ENCODE measurements at places on chromosomes 16 and 17.
A peak's percentile ranks its signal among the peaks of the same experiment; 100 is the strongest.

GRCh38 chr17:10055262-10055975, 143.0 kb downstream of the GAS7 start:
- DNase-seq: no peak

GRCh38 chr17:80981062-80981902, 10.4 kb upstream of the CHMP6 start:
- DNase-seq: no peak

GRCh38 chr16:81099958-81100357, 3.8 kb upstream of the GCSH start:
- DNase-seq: no peak

- DNase-seq: no peak
Observed at GRCh38 chr17:63842173-63842539, 329 bp downstream of the SMARCD2 start.

DNA sequence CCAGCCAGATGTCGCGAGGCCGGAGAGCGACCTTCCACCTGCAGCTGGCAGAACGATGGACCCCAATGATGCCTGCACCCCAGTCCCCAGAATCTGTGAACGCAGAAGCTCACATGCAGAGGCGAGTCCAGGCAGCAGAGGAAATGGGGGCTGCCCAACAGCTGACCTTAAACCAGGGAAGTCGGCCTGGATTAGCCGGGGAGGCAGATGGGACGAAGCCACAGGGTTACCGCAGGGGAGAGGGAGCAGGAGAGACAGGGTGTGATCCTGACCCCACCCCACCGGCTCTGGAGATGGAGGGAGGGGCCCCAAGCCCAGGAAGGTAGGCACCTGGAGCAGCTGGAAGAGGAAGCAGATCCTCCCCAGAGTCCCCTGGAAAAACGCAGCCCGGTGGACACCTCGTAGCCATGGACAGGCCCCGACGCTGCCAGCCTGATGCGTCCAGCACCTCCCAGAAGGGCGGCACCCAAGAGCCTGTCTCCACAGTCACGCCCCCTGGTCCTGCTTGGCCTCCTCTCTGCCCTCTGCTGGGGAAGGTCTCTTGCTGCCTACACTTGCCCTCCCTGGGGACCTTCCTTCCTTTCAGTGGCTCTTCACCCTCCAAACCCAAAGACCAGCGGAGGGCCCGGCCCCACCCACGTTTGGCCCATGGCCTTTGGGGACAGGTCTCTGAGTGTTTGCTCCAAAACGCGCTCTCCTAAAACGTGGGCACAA, 37.3 kb downstream of the PIEZO1 start:
- DNase-seq: no peak

GRCh38 chr16:4940719-4941118, 3.8 kb upstream of the PPL start:
- no peak for DNase-seq

DNA sequence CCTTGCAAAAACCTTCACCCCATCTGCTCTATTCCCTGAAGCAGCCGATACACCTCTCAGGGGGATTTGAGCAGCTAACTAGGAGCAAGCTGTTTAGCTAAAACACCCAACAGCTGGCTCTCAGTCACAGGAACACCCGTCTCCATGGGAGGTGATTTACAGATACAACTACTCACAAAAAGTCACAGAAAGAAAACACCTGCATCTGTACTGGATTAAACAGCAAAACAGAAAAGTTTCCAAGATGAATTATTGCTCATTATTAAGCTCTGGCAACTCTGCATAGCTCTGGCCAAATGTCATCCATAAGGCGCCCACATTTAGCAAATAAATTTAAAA, 22.3 kb downstream of the GJC1 start:
- no peak for DNase-seq

DNA sequence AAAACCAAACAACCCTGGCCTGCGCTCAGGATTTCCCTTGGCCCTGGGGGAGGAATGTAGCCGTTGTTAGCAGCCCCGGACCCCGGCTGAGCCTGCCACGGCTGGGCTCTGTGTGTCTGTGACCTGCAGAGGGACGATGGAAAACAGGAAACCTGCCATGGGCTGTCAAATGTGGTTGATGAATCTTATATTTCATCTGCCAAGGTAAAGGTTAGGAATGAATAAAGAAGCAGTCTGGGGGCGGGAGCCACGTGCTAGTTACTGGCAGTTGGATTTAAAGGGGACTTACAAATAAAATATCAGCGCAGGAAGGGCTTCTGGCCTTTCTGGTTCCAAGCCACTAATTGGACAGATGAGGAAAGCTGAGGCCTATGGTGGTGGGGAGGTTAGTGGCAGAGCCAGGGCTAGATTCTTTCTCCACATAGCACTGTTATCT, at the start of gene KRT23:
Gene KRT23 (minus strand): TSS at position 263 of the 436 bp plus-strand sequence. CDS start 1,043 bp downstream, outside the sequence.
- DNase-seq: no peak

DNA sequence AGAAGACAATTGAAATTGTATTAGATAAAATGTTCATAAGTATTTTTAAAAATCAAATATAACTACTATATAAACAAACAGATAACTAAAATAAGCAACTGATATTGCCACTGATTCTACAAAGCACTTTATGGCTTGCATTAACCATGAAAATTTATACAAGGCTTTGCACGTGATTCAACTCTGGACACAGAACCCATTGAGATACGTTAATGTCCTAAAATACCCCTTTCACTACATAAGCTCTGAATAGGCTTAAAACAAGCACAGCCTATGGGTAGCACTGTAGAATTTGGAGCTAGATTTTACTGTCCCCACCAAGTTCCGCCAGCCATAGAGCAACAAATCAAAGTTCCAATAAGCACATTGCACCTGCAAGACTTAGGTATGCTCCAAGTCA, 4.5 kb downstream of the ZNF652 start:
- no peak for DNase-seq

- no peak for DNase-seq
Observed at GRCh38 chr17:39898088-39898487, 20.3 kb downstream of the GSDMB start.

GRCh38 chr16:79864032-79864780, 263.7 kb upstream of the MAF start:
- no peak for DNase-seq

DNA sequence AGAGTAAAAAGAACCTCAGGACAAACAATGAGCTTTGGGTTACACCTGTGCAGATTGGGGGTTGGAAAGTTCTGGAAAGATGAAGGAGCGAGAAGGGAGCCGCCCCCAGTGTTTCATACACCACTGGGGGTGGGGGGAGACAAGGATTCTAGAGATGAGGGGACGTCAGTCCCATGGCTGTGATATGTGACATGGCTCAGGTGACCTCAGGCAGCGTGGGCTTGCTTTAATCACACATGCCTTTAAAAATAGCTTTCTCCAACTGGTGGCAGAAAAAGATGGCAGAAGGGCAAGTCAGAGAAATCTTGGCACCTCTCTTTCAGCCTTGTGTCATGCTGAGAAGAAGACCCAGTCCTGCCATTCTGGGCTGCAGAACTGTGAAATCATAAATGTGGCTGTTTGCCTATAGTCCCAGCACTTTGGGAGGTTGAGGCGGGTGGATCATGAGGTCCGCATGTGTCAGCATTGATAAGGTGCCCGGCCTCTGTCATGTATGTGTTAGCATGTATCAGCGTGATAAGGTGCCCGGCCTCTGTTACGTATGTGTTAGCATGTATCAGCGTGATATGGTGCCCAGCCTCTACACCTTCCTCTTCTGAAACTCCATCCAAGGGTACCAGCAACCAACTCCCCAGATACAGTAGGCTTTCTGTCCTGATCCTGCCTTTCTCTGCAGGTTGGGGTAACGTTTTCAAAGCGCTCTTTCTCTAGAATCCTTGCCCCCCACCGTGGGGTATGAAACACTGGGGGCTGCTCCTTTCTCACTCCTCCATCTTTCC, 25.0 kb downstream of the WIPI1 start:
- no peak for DNase-seq

DNA sequence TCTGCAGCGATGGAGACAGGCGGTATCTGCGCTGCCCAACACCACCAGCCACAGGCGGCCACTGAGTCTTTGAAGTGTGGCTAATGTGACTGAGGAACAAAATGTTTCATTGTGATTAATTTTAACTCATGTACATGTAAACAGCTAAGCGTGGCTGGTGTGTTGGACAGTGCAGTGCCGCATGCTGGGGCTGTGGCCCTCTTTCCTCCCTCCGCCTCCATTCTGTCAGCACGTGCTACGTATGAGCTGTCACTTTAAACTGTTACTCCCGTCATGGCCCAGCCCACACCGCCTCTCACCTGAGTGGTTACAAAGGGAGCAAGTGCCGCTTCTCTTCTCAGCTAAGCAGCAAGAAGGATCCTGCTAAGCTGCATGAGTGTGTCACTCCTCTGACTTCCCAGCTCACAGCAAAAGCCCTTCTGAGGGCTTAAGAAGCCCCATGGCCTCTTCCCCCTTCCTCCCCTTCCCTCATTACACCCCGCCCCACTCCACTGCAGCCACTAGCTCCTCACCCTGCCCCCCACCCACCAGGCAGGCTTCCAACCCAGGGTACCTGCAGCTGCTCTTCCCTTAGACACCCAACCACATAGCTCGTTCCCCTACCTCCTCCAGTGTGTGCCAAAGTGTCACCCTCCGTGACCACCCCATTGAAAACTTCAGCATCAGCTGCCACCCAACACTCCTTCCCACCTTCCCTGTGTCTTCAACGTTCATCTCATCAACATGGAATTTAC, 15.0 kb downstream of the HASPIN start:
- peak; percentile 26 for DNase-seq

DNA sequence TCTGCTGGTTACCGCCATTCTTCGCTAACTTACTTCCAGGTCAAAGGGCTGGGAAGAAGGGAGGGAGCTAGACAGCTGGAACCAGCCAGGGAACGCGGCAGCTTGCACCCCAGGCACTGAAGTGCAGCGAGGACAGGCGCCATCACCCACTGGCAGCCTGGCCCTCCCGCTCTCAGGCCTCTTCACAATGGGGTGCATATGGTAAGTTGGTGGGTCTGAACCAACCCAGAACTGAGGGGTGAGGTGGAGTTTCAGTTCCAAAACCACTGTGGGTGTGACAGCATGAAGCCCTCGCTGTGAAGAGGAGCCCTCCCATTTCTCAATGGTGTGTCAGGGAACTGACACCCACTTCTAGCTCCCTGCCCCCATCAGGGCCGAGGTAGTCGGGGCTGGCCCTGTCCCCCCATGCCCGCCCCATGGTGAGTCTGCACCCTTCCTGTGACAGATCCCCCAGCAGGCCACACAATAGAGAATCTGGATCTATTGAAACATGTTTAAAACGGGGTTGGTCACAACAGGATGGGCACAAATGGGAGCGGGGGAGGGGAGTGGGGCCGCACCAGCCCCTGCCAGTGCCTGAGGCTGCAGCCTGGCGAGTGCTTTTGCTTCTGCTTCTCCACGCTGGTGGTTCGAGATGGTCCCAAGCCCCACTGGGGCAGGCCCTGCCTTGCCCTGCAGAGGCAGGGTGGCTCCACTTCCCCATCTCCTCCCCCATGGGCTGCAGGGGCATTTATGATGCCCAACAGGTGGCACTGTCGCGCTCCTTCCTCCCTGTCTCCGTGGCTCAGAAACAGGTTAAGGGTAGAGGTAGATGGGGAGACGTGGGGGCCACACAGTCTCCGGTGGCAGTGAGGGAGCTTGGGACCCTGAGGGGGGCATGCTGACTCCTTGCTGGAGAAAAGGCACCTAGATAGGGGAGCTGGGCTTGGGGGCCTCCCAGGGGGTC, 2.3 kb downstream of the LIMD2 start:
- peak; percentile 69 for DNase-seq

DNA sequence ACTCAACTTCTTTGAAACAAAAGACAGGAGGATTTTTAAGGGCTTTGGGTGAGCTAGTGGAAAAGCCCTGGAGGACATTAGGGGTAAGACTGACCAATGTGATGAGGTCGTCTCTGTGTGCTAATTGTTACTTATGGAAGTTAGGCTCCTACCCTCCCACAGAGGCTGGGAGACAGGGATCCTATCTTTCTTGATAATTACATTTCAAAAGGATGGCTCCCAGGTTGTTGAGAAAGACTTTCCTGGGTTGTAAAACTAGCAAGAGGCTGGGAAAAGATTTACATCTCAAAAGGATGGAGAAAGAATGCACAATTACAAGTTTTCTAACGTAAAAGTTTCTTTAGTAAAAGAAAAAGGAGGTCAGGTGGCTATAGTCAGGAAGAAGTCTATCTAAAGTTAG, 605.8 kb upstream of the GOT2 start:
- no peak for DNase-seq

DNA sequence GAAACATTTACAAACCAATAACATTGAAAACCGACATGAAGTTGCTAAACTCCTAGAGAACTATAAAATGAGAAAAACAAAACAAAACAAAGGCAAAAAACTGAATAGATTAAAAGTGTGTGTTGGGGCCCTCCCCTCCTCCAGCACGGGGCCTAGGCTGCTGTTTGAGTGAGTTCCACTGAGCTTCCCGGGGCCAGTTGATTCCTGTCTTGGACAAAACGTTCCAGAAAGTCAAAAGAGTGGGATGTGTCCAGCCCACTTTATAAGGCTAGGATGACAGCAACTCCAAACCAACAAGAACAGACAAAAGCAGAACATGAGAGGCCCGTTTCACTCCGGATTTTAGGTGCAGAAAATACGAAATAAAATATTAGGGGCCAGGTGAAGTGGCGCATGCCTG, 11.6 kb upstream of the CSNK1D start:
- no peak for DNase-seq

GRCh38 chr16:31260136-31260931, 559 bp downstream of the ITGAM start:
- no peak for DNase-seq

GRCh38 chr16:29893553-29893952, 5.8 kb downstream of the SEZ6L2 start:
- no peak for DNase-seq

DNA sequence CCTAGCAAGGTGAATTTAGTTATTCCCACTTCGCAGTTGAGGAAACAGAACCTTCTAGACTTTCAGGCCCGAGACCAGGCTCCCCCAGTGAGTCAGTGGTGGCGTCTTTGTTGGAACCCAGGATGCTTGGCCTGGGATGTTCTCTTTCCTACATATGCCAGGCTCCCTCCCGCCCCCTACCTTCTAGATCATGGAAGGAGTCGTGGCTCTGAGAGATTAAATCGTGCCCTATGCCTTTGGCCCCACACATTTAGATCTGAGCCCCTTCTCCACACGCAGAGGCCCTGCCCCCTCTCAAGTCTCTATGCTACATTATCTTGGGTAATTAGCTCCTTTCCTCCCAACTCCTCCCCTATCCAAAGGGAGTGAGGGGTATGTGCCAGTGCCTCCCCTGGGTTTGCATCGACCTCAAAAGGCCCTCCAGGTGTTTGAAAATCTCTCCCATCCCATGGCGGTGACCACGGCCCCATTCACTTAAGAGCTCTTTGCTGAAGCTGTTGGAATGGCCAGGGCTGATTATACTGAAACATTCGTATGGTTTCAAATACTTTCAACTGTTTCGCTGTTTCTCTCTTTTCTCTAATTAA, 3.0 kb downstream of the NGFR start:
- no peak for DNase-seq

DNA sequence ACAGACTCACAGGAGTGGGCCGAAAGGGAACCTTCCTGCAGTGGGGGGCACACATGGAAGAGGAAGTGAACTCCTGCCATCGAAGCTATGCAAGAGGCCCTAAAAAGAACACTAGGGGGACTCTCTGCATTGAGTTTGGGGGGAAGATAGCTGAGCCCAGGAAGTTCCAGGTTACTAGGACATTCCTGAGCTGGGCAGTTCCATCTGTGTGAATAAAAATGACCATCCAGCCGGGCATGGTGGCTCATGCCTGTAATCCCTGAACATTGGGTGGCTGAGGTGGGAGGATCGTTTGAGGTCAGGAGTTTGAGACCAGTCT, 211.8 kb downstream of the ZNF423 start:
- no peak for DNase-seq

Measured in stimulated activated CD8-positive, alpha-beta memory T cell treated with anti-CD3 and anti-CD28 coated beads, Interleukin-4, amount 100 ng/mL, for 1 hour (primary cell).